ENCODE measurements at places on chromosomes 5 and 9. TPM values are rescaled to one million over a fixed set of nuclear protein-coding genes. Genes with fewer than 3 reads are reported as not detected.
A peak's percentile ranks its signal among the peaks of the same experiment; 100 is the strongest.

IL33 gene
- 35.4 TPM for total RNA-seq

SPATA6L gene
- 3.9 TPM for total RNA-seq

- no peak for DNase-seq
These were observed 761 bp downstream of the CCT5 start for GRCh38 chr5:10250806-10251276.

- DNase-seq = no peak
These were observed 75.5 kb downstream of the EPB41L4B start for GRCh38 chr9:109245310-109245897.

DNA sequence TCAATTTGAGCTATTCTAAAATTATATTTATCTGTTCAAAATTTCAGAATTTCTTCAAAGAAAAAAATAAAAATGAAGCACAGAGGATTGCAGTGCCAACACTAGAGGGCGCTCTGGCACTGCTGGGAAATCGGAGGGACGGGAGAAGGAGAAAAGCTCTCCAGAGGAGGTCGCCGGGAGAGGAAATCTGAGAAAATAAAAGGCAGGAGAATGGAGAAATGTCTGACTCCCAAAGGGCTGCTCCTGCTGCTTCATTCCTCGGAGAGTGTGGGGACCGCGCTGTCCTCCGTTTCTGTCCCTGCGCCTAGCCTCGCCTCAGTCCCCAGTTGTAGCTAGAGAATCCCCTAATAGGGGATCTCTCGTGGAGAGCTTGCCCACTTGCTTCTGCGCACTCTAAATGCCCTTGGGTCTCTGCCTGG, 40.0 kb upstream of the ARSB start:
- no peak for DNase-seq

- no peak for DNase-seq
These were observed 226.3 kb downstream of the AOPEP start for GRCh38 chr9:94952565-94953373.

- no peak for DNase-seq
These were observed 61.3 kb upstream of the NR4A3 start for GRCh38 chr9:99760421-99760820.

DNA sequence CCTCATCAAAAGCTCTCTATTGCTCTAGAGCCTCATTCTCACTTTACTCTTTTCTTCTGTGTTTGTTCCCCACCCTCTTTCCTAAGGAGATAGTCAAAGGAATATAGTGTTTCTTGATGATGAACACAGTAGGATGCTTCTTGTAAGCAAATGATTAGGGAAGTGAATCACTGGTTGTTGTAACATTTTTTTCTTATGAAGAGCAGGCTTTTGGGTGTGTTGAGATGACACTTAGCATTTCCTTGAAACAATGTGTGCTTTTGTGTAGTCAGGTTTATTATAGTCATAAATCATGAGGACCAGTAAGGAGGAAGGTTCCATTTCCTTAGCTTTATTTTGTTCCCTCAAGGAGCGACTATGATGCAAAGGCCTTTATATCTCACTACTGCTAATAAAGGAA, 1991.3 kb upstream of the C9orf72 start:
- DNase-seq = no peak

DNA sequence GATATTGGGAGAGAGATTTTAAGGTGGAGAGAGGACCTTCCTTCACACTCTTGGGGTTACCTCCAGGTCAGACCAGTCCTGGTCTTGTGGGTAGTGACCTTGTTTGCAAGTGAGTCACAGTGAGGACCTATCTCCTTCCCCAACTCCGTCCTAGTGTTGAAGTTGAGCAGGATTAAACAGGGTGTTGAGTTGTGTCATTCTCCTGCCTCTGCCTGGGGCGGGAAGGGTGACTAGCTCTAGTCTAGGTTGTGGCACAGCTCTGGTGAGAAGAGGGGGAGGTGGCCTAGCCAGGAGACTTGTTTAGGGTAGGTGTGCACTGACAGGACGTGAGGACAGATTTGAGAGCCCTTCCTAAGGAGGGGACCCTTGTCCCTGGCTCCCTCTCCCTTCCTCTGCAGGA, 119.6 kb upstream of the PITX1 start:
- peak; percentile 87 for DNase-seq

DNA sequence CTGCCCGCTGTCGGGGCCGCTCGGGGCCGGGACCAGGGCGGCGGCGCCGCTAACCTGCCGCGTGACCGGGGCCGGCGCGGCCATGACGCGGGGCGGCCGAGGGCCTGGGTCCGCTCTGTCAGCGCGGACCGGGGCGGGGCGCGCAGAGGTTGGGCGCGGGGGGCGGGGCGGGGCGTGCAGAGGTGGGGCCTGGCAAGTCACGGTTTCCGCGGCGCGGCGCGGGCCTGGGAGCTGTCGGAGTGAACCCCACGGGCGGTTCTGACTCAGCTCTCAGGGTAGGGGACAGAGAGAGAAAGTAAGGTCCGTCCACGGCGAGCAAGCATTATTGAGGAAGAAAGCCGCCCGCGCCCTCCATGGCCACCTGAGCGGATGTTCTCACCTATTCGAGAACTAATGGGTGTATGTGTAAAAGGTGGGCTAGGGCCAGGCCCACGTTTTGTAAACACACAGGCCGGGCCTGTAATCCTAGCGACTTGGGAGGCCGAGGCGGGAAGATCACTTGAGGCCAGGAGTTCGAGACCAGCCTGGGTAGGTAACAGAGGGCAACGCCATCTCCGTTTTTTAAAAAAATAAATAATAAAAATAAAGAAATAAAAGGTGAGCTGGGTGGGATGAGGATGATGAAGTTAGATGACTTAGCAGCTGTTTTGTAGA, at the start of gene PRXL2C:
Gene PRXL2C (minus strand): TSS at position 120 of the 654 bp plus-strand sequence. CDS start 36 bp downstream, at position 84.
- DNase-seq = no peak
